Stimulated activated CD8-positive, alpha-beta memory T cell treated with anti-CD3 and anti-CD28 coated beads, Interleukin-2, amount 100 ng/mL, for 1 hour (primary cell): ENCODE measurements at places on chromosomes 16 and 17.

DNA sequence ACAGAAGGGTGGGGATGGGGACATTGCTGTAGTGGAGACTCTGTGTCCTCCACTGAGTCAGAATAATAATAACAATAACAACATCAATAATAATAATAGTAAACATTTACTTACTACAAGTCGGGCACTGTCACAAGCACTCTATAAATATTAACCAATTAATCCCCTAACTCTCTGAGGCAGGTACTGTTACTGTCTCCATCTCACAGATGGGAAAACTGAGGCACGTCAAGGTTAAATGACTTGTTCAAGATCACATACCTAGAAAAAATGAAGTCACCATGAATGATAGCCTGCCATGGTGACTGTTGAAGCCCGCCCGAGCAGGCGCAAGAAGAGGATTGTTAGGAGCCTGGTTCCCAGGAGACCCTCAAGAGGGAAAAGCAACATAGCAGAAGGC, 10.2 kb downstream of the PRR29 start:
- no peak for DNase-seq

GRCh38 chr16:85026703-85027102, 892 bp upstream of the KIAA0513 start:
- no peak for DNase-seq

- DNase-seq, result no peak
These were observed 35.5 kb upstream of the STAC2 start for GRCh38 chr17:39261286-39261685.

GRCh38 chr16:74073456-74073855, 223.2 kb upstream of the PSMD7 start:
- DNase-seq, result no peak

- DNase-seq, result no peak
These were observed 151.7 kb downstream of the CPPED1 start for GRCh38 chr16:12651765-12652512.
